ENCODE measurements at places on chromosomes 7 and 10. TPM values are rescaled to one million over a fixed set of nuclear protein-coding genes. Genes with fewer than 3 reads are reported as not detected.

MSMB gene
- total RNA-seq, result not detected

OR13A1 gene
- total RNA-seq, result not detected

NODAL gene
- total RNA-seq, result not detected

OR6V1 gene
- not detected for total RNA-seq

ASB10 gene
- not detected for total RNA-seq

CHCHD3 gene
- total RNA-seq, result 47.4 TPM

OGDHL gene
- 0.39 TPM for total RNA-seq

LIPF gene
- not detected for total RNA-seq

RHOBTB1 gene
- total RNA-seq, result 58.9 TPM

CCDC136 gene
- 0.65 TPM for total RNA-seq

TMEM270 gene
- not detected for total RNA-seq

RAB19 gene
- total RNA-seq, result not detected

ZNF853 gene
- total RNA-seq, result 2.4 TPM

GARIN1A gene
- total RNA-seq, result 1.2 TPM

COL26A1 gene
- not detected for total RNA-seq

KCNIP2 gene
- 0.65 TPM for total RNA-seq

GNAT3 gene
- 0.22 TPM for total RNA-seq

GBX1 gene
- total RNA-seq, result not detected

AFAP1L2 gene
- 80.5 TPM for total RNA-seq

SOSTDC1 gene
- total RNA-seq, result not detected

PPP1R3C gene
- total RNA-seq, result 1.1 TPM

CREB5 gene
- total RNA-seq, result 2.0 TPM

All from placental epithelial cell (primary cell).